ENCODE measurements at places on chromosomes 7 and 10. TPM values are rescaled to one million over a fixed set of nuclear protein-coding genes. Genes with fewer than 3 reads are reported as not detected.

SEMA3E gene
- 22.9 TPM for total RNA-seq

GRCh38 chr10:12634621-12634931, 285.2 kb downstream of the CAMK1D start:
- DNase-seq, result no peak

DNA sequence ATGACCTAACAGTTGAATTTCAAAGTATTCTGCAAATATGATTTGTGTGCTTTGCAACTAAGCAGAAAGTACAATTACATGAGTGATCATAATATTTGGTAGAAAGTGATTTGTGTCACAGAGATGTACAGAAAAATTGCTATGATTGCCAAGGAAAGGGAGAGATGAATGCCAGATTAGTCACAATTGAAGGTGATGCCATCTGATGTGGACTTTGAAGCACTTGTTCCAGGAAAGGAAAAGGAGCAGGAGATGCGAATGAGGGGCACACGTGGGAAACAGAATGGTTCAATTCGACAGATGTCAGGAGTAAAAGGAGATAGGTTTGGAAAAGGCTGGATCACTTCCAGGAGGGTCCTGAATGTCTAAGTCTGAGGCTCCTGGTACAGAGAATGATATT, 153.1 kb upstream of the LAMB4 start:
- DNase-seq, result no peak

CDH23 gene
- 1.2 TPM for total RNA-seq

- DNase-seq, result no peak
Observed at GRCh38 chr7:123148813-123149212, 51.0 kb downstream of the SLC13A1 start.

Data from occipital lobe (tissue), 3 donors.